Epithelial cell of esophagus (primary cell): ENCODE measurements at places on chromosomes 16 and 17.
A peak's percentile ranks its signal among the peaks of the same experiment; 100 is the strongest.

- no peak for DNase-seq
These were observed 309 bp downstream of the DNAH2 start for GRCh38 chr17:7717756-7718350.

- DNase-seq: peak; percentile 81
These were observed 344 bp downstream of the PSME3IP1 start for GRCh38 chr16:57185446-57185944.

GRCh38 chr16:67040906-67041305, 12.0 kb downstream of the CBFB start:
- no peak for DNase-seq

GRCh38 chr16:82368041-82368440, 198.0 kb upstream of the MPHOSPH6 start:
- peak; percentile 39 for DNase-seq

DNA sequence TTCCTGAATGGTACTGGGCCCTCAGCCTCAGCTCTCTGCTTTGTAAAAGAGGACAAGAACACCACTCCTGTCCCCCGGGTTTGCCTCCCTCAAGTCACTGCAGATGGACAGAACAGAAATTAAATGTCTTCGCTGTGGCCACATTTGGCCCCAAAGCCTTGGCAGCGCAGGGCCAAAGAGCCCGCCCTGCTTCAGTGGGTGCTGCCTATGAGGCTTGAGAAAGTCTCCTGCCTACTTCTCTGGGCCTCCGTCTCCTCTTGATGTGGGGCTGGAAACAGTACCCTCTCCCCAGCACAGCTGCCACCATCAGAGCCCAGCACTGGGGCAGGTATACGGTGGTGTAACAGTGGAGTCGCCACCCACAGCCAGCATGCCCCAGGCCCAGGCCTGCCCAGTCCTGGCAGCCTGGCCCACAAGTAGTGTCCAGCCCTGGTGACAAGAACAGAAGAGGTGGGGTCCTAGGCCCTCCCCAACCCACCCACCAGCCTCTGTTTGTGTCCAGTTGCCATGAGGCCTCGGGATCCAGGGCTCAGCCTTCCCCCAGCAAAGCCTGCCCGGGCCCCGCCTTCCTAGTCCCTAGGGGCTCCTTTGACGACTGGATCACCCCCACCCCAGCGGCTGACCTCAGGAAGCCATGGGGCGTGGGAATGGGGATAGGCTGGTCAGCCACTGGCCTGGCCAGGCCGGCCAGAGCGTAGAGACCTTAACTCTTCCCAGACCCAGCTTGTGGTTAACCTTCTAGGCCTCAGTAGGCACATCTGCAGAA, 3.9 kb upstream of the TPPP3 start:
- no peak for DNase-seq

GRCh38 chr17:62797959-62798358, 10.2 kb downstream of the MARCHF10 start:
- no peak for DNase-seq

GRCh38 chr17:77096570-77097214, 44.1 kb upstream of the SEC14L1 start:
- peak; percentile 48 for DNase-seq

- peak; percentile 86 for DNase-seq
These were observed 8.5 kb upstream of the LPO start for GRCh38 chr17:58229881-58230280.

GRCh38 chr17:65467156-65467555, 94.3 kb downstream of the AXIN2 start:
- DNase-seq: no peak

- DNase-seq: no peak
These were observed 13.7 kb upstream of the CDIPT start for GRCh38 chr16:29876594-29877249.

- DNase-seq: peak; percentile 23
These were observed 488 bp downstream of the HOXB9 start for GRCh38 chr17:48625495-48626244.

- no peak for DNase-seq
These were observed 3.8 kb upstream of the TMC7 start for GRCh38 chr16:18979936-18980335.

- DNase-seq: peak; percentile 86
These were observed 180.2 kb upstream of the CACNG5 start for GRCh38 chr17:66654764-66655163.

GRCh38 chr17:48641541-48642058, 15.4 kb upstream of the HOXB9 start:
- DNase-seq: no peak

DNA sequence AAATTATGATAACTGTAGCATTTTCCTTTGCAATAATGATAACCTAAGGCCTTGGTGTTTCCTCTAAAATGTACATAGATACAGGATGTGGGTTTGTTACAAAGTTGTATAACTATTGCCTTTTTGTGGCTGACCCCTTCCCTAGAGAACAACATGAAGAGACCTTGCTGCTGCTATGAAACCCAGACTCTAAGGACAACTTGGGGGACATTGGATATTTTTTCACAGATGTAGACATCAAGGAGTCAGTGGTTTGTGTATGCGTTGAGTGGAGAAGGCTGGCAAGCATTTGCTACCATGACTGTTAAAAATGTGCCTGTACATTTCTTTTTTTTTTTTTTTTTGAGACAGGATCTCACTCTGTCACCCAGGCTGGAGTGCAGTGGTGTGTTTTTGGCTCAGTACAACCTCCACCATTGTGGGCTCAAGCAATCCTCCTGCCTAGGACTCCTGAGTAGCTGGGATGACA, 12.3 kb downstream of the HMOX2 start:
- no peak for DNase-seq

GRCh38 chr17:77833769-77834168, 124.7 kb upstream of the TNRC6C start:
- no peak for DNase-seq
